ENCODE measurements at places on chromosomes 5 and 9.

DNA sequence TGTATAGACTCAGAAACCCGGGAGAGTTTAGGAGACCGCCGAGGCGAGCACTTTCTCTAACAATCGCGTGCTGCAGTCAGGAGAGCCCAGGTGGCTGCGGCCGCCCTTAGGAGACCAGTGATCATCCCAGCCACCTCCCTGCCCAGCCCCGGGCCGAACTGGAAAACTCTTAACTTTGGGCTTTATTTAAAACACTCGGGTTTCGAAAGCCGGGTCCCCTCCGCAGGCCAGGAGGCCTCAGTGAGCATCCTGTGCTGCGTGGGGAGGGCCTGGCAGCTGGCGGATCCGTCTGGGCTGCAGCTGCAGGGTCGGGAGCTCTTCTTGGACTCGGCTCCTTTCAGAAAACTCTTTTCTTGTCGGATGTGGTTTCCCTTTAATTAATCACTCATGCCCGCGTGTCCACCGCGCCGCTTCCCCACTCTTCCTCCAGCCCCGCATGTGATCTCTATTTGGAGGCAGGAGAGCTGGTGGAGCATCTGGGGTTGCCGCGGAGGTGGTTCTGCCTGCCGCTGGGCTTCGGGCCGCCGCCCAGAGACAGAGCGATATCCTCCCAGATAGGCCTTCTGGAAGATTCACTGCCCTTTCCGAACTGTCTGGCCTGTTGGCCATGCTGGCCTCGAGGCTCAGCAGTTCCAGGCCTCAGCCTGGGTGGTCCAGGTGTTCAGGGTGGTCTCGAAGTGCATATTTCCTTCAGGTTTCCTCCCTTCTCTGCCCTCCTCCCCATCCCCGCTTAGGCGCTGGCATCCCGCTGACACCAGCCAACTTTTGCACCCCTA is 59.5 kb downstream of the TMEM174 start:
- H3K4me1 ChIP-seq, result peaks cover 15% of the 10 kb centered on the region
- H3K4me3 ChIP-seq, result no peak overlapping the region
- peaks cover 82% of the 10 kb centered on the region for H3K27me3 ChIP-seq
- DNase-seq, result no peak
- H3K27ac ChIP-seq, result no peak overlapping the region
- H3K36me3 ChIP-seq, result no peaks in the 10 kb centered on the region

DNA sequence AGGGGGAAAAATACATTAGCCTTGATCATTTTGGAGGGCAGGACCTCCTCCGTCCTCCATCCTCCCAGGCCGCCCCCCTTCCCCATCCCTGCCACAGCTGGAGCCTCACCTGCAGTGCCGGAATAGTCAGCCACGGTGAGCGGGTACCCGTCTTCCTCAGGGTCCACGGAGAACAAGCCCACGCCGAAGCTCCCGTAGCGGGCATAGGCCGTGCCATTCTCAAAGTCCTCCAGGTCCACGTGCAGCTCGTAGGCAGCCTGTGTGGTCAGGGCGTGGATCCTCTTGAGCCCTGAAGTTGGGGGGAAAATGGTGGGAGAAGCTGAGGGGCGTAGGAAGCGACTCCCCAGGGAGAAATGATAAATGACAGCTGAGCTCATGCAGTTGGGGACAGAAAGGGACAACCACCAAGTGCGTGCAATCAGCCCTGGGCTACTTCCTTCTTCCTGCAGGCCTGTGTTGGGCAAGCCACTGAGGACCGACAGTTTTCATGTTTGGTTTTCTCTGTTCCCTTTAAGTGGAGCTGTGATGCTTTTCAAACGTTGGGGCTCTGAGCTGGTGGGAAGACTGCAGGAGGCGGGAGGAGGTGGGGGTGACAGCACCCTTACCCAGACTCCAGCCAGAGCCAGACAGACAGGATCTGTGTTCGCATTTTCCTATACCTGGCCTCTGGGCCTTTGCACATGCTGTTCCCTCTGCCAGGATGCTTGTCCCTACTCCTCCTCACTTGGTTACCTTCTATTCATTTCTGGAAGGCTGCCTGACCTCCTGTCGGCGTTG is 8.7 kb upstream of the QRFP start:
- H3K36me3 ChIP-seq, result no peaks in the 10 kb centered on the region
- no peak for DNase-seq
- no peak overlapping the region for H3K4me3 ChIP-seq
- no peak overlapping the region for H3K27ac ChIP-seq
- H3K4me1 ChIP-seq, result no peaks in the 10 kb centered on the region

GRCh38 chr5:137164961-137165360 is 334.2 kb downstream of the SPOCK1 start:
- no peak for DNase-seq
- H3K4me1 ChIP-seq, result no peaks in the 10 kb centered on the region
- H3K27ac ChIP-seq, result no peak overlapping the region
- peaks cover 7% of the 10 kb centered on the region for H3K27me3 ChIP-seq
- H3K4me3 ChIP-seq, result no peak overlapping the region

DNA sequence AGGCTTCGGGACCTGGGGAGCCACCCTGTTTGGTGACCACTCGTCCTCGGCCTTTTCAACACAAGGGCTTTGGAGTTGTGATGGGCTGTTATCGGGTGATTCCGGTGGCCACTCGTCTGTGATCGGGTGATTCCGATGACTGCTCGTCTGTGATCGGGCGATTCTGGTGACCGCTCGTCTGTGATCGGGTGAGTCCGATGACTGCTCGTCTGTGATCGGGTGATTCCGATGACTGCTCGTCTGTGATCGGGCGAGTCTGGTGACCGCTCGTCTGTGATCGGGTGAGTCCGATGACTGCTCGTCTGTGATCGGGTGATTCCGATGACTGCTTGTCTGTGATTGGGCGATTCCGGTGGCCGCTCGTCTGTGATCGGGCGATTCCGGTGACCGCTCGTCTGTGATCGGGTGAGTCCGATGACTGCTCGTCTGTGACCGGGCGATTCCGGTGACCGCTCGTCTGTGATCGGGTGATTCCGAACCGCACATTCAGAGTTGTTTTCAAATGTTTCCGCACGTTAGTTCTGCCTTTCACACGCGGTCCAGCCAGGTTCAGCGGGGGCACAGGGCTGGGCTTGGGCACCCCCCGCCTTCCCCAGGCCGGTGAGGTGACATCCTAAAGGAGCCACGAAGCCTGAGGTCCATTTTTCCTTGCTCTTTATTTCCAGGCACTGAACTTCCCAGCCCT is 30.3 kb downstream of the TPPP start:
- peaks cover 28% of the 10 kb centered on the region for H3K36me3 ChIP-seq
- no peaks in the 10 kb centered on the region for H3K27me3 ChIP-seq
- H3K4me3 ChIP-seq, result no peak overlapping the region

DNA sequence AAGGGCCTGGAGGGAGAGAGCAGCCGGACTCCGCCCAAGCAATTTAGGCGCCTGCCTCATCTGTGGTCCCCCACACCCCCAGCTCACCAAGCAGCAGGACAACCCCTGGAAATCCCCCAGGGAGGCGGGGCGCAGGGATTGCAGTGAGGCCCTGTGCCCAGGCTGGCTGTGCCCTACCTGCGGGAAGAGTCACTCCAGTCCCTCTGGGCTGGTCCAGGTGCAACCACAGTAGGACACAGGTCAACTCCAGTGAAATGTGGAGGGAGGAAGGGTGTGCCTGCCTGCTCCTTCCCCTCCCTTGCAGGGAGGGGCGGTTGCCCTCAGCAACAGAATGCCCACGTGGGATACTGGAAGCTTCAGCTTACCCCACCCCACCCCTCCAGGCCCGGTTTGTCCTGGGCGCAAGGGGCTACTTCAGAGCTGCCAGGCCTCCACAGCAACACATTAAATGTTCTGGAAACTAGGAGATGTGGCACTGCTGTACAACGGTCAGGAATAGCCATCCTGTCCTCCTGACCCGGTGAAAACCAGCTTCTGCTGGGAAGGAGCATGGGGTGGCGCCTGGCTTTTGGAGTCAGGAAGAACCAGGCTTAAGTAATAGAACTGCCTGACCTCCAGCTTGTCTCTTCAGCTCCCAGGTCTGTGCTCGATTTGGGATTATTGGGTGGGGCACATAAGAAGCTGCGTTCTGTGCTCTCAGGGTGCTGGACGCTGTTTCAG is 22.5 kb downstream of the ABO start:
- H3K36me3 ChIP-seq, result no peaks in the 10 kb centered on the region
- peaks cover 10% of the 10 kb centered on the region for H3K27me3 ChIP-seq
- peaks cover 11% of the 10 kb centered on the region for H3K4me1 ChIP-seq
- no peak for DNase-seq

GRCh38 chr5:92944337-92944736 is 636.7 kb downstream of the NR2F1-AS1 start:
- H3K27me3 ChIP-seq, result no peaks in the 10 kb centered on the region
- no peaks in the 10 kb centered on the region for H3K4me1 ChIP-seq
- no peak for DNase-seq
- no peaks in the 10 kb centered on the region for H3K36me3 ChIP-seq

- no peak for DNase-seq
- H3K27me3 ChIP-seq, result peaks cover 5% of the 10 kb centered on the region
- H3K36me3 ChIP-seq, result no peaks in the 10 kb centered on the region
- H3K4me3 ChIP-seq, result no peak overlapping the region
- peaks cover 14% of the 10 kb centered on the region for H3K4me1 ChIP-seq
- H3K27ac ChIP-seq, result peak overlapping the region; percentile 13
These were observed 59.5 kb upstream of the GGTA1 start for GRCh38 chr9:121559183-121559582.

GRCh38 chr5:168772316-168772961 is 193.3 kb upstream of the PANK3 start:
- no peak for DNase-seq
- H3K4me1 ChIP-seq, result no peaks in the 10 kb centered on the region
- no peaks in the 10 kb centered on the region for H3K27me3 ChIP-seq
- H3K27ac ChIP-seq, result no peak overlapping the region

GRCh38 chr9:21080793-21081192 is 3.1 kb upstream of the IFNB1 start:
- peaks cover 5% of the 10 kb centered on the region for H3K27me3 ChIP-seq
- H3K36me3 ChIP-seq, result peaks cover 7% of the 10 kb centered on the region
- DNase-seq, result no peak
- peaks cover 36% of the 10 kb centered on the region for H3K4me1 ChIP-seq

DNA sequence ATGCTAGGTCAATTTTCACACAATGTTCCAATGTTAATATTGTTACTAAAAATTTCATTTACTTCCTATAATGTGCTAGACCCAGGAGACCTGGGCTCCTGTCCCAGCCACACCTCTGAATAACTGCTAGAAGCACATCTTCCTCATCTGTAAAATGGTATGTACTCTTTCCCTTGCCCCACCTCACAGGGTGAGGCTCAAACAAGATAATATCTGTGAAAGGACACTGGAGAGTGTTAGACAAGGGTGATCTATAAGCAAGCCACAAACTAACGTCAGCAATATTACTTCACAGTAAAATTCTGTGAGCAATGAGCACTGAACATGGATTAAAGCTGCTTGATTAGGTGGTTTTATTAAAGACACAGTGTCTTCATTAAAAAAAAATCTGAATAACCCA is 186.4 kb downstream of the EPB41L4A start:
- H3K4me1 ChIP-seq, result no peaks in the 10 kb centered on the region
- H3K27ac ChIP-seq, result no peak overlapping the region
- H3K27me3 ChIP-seq, result peaks cover 4% of the 10 kb centered on the region
- H3K4me3 ChIP-seq, result no peak overlapping the region

- peak; percentile 7 for DNase-seq
- peaks cover 8% of the 10 kb centered on the region for H3K4me1 ChIP-seq
- peak overlapping the region; percentile 79 for H3K27ac ChIP-seq
- no peaks in the 10 kb centered on the region for H3K36me3 ChIP-seq
These were observed 1.6 kb downstream of the FER start for GRCh38 chr5:108749128-108749861.

- H3K27ac ChIP-seq, result no peak overlapping the region
- no peaks in the 10 kb centered on the region for H3K4me1 ChIP-seq
- DNase-seq, result no peak
- H3K4me3 ChIP-seq, result no peak overlapping the region
- no peaks in the 10 kb centered on the region for H3K27me3 ChIP-seq
These were observed 39.6 kb upstream of the FGF1 start for GRCh38 chr5:142725231-142726187.

DNA sequence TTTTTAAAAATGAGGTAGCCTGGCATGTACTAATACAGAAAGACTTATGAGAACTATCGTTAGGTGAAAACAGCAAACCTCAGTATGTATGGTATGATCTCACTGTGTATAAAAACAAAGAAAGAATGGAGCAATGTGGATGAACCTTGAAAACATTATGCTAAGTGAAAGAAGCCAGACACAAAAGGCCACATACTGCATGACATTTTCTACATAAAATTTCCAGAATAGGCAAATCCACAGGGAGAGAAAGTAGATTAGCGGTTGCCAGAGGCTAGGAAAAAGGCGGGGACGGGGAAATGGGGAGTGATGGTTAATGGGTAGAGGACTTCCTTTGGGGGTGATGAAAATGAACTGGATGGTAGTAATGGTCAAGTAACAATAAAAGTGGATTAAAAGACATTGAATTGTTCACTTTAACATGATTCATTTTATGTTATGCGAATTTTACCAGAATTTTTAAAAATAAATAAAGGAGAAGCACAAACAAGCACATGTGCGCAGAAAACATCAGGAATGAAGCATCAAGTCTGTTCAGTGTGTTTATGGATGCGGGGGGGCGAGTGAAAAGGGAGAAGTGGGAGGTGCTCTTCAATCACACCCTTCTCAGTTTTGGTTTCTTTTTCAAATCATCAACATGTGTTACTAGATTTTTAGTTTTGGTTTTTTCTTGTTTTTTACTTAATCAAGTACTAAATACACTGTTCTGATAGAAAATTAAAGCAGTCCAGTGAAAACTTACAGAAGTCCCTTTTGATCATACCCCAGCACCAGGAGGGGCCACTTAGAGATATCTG is 16.3 kb downstream of the ROR2 start:
- H3K4me1 ChIP-seq, result peaks cover 11% of the 10 kb centered on the region
- H3K27ac ChIP-seq, result no peak overlapping the region
- H3K36me3 ChIP-seq, result peaks cover 5% of the 10 kb centered on the region
- no peak for DNase-seq
- no peak overlapping the region for H3K4me3 ChIP-seq

DNA sequence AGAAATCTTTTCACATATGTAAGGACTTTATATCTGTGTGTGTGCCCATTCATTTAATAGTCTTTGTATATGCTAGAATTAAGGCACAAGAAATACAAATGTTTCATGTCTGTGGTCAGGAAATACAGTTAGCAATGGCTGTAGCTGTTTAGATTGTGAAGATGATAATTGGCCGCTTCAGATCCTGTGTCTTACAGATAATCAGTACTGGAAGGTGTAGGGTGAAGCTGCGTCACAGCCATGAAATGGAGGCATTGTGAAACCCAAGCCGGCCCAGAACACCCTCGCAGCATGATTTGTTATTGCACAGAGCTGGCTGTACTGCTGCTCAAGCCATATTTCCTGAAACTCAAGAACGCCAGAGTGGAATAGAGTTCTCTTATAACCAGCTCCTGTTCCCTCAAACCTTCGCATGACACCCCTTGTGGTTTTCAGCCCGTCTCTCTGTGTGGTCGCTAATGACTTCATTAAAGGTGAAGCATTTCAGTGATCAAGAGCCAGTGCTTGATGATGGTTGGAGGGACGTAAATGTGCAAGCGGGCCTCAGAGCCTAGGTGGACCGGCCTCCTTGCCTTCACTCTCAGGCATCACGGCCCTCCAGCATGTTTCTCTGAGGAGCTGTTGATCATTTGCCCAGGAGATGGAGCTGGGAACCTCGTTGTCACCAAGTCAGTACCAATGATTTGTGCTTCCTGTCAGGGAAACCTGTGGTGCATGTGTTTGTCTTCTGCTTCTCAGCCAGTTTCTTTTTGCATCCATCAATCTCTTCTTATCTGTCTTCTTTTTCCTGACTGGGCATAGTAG is 80.1 kb downstream of the F2RL2 start:
- H3K27me3 ChIP-seq, result no peaks in the 10 kb centered on the region
- peaks cover 13% of the 10 kb centered on the region for H3K36me3 ChIP-seq
- peak; percentile 63 for DNase-seq
- H3K4me1 ChIP-seq, result peaks cover 83% of the 10 kb centered on the region

All from activated CD4-positive, alpha-beta T cell treated with anti-CD3 and anti-CD28 coated beads, Interleukin-2, amount 10 ng/mL, durations not matched to agents 7 days and 5 days (primary cell).